ENCODE measurements at places on chromosomes 6 and 20.
A peak's percentile ranks its signal among the peaks of the same experiment; 100 is the strongest.

- DNase-seq, result no peak
Measured at GRCh38 chr20:34512266-34512954, 3.8 kb upstream of the DYNLRB1 start.

DNA sequence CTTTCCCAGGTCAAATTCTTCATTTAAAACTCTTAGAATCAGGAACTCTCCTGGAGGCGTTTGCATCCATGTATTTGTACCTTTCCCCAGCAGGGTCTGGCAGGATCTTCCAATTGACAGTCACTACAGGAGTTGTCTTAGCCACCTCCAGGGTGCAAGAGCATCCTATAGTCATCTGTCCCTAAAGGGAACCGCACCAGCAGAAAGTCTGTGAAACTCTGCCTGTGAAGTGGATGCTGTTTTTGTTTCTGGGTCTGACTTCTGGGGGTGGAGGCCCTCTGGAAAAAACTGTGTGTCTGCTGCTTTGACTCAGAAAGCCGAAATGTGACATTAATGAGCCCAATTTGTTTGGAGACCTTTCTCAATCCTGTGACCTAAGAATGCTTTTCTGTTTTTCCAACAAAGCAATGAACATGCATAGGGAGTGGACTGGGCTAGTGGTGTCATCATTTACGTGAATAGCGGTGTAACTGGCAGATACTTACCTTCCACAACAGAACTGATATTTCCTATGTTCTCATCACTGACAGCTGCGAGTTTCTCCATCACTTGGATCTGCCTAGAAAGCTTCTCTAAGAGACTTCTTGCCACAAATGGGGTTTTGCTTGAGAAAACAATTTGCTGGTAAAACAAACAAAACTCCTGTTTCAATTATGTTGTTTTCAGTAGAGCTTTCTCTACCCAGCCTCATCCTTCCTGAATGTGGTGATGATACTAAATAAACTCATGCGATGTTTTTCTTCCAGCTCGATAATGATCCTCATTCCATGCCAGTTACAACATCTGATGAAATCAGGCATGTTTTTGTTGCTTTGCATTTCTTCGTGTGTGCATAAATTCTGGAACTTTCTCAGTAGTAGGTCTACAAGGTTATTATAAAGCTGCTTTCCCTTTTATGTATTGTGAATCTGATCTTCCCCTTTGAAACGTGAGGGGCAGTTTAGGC, 33.3 kb upstream of the ARMH2 start:
- no peak for DNase-seq

DNA sequence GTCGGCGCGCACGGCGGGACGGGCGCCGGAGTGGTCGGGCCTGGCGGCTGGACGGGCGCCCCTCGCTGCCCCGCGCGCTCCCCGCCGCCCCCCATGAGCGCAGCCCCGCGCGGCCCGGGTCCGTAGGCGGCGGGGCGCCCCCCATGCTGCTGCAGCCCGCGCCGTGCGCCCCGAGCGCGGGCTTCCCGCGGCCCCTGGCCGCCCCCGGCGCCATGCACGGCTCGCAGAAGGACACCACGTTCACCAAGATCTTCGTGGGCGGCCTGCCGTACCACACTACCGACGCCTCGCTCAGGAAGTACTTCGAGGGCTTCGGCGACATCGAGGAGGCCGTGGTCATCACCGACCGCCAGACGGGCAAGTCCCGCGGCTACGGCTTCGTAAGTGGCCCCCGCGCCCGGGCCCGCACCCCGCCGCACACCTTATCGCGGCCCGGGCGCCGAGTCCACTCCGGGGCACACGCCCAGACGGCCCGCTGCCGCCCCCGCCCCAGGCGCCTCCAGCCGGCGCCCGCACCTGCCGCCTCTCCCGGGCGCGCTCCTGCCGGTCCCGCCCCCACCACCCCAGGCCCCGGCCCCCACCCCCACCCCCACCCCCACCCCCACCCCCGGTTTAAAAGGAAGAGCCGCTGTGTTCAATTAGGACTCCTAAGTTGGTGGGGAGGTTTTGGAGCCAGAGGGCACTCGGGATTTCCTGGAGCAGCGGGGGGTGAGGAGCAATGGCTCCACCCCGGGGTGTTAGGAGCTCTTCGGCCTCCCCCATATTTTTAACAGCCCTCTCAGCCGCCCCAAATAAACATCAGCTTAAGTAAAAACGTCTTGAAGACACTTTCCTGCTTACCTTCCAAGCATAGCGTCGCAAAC, 474 bp downstream of the RBM38 start:
- peak; percentile 26 for DNase-seq

GRCh38 chr6:167345348-167345747, 20.5 kb downstream of the TTLL2 start:
- no peak for DNase-seq

DNA sequence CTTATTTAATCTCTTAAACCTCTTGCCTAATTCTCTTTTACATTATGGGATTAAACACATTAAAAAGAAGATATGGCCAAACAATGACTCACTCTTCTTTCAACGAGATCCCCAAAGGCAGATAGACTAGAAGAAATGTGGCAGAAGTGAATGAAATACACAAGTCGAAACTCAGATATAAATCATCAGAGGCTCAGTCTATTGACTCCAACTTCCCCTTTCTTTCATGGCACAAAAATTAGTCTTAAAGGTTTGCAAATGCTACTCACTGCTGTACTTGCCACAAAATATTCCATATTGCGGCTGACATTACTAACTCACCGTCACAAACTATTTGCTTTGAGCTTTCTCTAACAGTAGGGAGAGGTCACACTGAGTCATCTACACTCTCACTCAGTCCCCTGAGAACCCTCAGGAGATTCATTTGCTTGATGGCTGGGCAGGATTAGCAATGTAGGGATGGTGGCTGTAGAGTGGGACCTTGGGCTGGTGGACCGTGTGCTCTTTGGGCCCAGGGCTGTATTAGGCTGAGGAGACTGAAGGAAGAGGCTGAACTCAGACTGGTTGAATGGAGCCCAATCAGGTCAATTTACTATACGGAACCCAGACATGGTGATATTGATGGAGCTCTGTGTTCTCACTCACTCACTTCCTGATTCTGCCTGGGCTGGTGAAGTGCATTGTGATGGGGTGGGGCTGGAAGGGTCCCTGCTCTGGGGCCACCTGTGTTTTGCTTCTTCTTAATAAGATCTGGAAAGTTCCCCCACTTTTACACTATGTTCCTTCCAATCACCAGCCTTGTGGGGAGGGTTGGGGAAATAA, 42.8 kb upstream of the UBR2 start:
- no peak for DNase-seq

DNA sequence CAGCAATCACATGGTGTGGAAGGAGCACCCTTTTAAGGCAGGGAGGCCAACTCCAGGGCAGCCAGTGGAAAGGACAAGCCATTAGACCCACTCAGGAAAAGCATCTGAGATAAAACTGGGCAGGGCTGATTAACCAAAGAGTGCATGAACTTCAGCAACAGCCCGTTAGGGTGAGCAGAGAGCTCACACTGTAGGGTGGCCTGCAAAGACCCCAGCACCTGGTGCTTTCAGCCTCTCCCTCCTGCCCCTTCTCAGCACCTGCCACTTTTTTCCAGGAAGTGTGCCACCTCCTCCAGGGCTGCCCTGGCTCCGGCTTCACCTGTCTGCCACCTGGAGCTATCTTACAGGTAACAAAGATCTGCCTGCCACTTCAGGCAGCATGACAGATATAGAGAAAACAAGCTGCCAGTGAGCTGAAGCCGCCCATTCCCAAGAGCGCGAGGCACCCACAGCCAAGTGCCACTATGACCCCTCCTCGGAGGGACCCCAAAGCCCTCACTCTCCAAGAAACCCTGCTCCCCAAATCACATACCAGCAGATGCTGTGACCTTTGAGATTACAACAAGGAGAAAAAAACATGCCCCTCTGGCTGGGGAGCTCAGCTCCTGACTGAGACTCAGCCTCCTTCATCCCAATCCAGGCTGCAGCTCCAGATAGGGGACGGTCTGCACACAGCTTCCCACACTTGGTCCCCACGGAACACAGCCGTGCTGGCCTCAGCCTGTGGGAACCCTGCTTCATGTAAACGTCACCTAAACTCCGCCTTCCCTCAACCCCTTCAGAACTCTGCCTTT, 71.2 kb downstream of the ABHD12 start:
- peak; percentile 66 for DNase-seq

DNA sequence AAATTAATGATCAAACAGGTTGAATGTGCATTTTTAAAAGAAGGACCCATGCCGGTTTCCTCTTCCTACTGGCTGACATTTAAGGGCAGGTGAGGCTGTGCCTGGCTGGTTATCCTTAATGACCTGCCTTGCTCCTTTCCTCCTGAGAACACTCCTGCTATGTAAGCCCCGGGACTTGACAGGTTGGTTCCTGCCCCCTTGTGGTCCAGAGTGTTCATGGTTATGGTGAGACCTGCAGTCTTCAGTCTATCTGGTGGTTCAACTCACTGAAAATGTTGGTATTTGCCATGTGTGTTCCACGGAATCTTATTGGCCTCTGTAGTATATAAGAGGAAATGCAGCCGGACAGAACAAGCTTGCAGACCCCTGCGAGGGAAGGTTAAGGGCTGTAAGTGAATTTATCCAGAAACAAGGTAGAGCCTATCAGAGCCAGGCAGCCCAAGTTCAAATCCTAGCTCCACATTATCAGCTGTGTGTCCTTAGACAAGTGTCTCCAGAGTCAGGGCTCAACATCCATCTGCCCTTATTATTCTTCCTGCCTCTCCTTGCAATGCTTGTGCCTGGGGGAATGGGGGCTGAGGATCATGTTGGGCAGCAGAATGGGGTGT, 5.2 kb upstream of the BPIFA3 start:
- DNase-seq, result peak; percentile 60

DNA sequence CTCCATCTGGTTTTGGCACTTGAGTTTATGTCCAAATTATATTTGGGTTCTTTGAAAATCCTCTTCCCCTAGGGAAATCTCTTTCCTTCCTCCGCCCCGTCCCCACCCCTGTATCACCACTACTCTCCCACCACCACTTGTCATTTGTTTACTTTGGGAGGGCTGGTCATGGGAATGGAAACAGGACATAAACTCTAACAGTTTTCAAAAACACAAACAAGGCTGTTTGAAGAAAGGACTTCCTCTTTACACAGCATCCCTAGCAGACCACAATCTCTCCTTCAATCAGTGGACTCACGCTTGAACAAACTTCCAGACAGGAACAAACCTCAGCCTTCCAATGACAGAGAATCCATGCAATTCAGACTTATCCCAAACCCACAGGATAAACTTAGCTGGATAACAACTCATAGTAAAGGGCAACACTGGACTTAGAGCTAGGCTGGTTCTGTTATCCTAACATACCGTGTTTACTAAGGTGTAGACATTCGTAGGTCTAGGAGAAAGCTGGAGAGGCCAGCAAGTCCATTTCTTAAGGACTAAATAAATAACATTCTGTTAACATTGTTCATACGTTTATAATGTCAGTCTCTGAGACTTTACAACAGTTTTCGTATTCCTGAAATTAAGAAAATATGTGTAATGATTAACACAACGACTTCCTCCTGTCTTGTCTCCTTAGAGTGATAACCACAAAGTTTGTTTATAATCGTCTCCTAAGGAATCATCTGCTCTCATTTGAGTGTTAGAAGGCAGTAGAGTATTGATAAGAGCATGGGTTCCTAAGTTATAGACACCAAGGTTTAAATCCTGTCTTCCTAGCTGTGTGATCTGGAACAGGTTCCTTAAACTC, 44.1 kb upstream of the CTAGE9 start:
- no peak for DNase-seq

GRCh38 chr6:159979136-159979874, 10.4 kb downstream of the IGF2R start:
- no peak for DNase-seq

DNA sequence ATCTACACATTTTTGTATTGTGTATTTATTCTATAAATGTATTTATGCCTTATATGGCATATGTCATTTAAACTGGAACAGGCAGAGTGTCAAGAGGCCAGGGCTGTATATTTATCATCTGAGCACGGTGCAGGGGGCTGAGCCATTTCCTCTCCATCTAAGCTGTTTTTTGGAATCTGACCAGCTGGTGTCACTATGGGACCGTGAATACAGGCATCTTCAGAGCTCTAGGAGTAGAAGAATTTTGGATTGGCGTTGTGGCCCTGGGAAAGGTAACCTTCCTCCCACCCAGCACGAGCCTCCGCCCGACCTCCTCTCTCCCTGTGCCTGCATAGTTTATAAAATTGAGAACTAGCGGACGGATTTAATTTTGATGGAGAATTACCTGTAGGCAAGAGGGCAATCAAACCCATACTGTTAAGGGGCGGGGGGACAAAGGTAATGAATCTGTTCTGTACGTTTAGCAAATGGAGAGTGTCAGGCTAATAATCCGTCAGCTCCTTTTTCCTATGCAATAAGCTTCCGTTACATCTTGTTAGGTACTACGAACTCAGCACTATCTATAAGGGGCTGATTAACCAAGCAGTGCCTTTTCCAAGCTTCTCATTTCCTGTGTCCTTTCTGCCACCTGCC, 29.0 kb upstream of the EEF1E1 start:
- DNase-seq, result peak; percentile 61

DNA sequence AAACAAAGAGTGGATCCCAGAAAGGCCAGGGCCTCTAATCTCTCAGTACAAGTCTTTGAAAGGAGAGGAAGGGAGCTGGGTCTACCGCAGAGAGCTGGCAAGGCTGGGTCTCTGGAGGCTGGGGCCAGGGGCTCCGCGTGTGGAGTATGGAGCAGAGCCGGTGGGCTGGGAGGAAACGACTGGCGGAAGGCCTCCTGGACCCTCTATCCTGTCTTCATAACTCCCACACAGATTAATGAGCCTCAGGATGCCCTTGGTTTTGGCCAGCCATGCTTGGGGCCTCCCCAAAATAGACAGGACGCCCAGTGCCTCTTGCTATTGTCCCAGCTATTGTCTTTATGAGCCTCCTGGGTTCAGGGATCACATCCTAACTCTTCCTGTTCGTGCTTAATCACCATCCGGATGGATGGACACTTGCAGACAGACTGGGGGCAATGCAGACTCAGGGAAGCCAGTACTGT, 306.4 kb downstream of the DHX35 start:
- no peak for DNase-seq

DNA sequence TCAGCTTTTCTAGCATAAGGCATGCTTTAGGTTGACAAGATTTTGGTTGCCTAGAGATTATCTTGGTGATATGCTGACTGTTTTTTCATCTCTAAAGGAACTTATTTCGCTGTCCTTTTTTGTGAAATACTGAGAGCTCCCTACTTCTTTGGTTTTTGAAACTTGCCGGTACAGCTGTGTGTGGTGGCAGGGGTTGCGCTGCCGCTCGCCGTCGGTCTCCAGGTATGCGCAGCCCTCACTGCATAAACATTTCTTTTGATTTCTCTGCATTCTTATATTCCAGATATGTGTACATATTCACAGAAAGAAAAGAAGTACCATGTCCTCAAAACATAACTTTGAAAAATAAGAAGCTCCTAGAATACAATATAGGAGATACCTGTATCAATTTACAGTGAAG, 106.4 kb upstream of the SYNDIG1 start:
- no peak for DNase-seq

Measured in COR-L47 (cell line).